A549 (cell line): ENCODE measurements at places on chromosomes 7 and 10. TPM values are rescaled to one million over a fixed set of nuclear protein-coding genes. Genes with fewer than 3 reads are reported as not detected.

Gene BICC1
- 52.4 to 57.7 TPM (median 56.8 TPM) in 3 replicates for polyA plus RNA-seq

Gene OPN4
- polyA plus RNA-seq = not detected in 3 replicates

Gene ANKRD61
- 0.37 to 0.49 TPM (median 0.41 TPM) in 3 replicates for polyA plus RNA-seq

Gene CNNM1
- 12.5 to 17.7 TPM (median 17.5 TPM) in 3 replicates for polyA plus RNA-seq

Gene CYP26A1
- polyA plus RNA-seq = 7.2 to 10.8 TPM (median 9.8 TPM) in 3 replicates
